ENCODE measurements at places on chromosomes 1 and 21.
A peak's percentile ranks its signal among the peaks of the same experiment; 100 is the strongest.

DNA sequence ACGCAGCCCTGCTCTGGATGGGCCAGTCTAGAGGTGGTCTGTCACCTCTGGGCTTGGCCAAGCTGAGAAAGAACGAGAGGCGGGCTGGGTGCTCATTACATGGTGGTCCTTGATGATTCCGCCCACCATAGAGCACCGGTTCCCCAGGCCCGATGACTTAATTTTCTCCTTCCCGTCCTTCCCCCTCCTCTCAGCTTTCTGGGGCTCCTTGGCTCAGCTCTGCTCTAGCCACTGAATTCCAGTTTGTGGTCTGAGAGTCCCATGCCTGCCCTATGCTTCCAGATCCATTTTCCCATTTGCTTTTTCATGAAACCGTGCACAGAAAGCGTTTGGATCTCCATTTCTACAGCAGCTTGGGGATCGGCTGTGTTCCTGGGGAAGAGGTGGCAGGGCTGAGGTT, 318.5 kb upstream of the C1orf174 start:
- DNase-seq, result no peak

- DNase-seq, result no peak
Measured at GRCh38 chr1:27489501-27489972, 430 bp downstream of the WASF2 start.

DNA sequence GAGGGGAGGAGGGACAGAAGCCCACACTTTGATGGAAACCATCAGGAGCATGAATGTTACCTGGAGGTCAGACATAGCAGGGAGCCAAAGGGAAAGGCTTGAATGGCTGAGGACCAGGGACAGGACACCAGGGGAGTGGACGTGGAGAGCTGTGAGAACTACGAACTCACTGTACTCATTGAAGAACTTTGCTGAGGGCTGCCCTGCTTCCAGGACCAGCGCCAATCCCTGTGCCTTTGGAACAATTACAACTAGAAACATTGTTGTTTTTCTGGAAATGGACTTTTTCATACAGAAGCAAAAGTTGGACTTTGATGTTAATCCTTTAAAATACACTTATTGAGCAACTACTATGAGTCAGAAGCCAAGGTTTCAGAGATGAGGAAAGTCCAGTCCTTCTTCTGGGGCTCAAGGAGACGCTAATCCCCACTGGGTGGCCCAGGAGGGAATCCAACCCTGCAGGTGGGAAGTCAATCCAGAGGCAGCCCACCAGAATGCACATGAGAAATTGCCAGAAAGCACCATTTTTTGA, 12.9 kb downstream of the TSPAN2 start:
- no peak for DNase-seq

- no peak for DNase-seq
Measured at GRCh38 chr1:95653618-95654017, 419.6 kb downstream of the RWDD3 start.

DNA sequence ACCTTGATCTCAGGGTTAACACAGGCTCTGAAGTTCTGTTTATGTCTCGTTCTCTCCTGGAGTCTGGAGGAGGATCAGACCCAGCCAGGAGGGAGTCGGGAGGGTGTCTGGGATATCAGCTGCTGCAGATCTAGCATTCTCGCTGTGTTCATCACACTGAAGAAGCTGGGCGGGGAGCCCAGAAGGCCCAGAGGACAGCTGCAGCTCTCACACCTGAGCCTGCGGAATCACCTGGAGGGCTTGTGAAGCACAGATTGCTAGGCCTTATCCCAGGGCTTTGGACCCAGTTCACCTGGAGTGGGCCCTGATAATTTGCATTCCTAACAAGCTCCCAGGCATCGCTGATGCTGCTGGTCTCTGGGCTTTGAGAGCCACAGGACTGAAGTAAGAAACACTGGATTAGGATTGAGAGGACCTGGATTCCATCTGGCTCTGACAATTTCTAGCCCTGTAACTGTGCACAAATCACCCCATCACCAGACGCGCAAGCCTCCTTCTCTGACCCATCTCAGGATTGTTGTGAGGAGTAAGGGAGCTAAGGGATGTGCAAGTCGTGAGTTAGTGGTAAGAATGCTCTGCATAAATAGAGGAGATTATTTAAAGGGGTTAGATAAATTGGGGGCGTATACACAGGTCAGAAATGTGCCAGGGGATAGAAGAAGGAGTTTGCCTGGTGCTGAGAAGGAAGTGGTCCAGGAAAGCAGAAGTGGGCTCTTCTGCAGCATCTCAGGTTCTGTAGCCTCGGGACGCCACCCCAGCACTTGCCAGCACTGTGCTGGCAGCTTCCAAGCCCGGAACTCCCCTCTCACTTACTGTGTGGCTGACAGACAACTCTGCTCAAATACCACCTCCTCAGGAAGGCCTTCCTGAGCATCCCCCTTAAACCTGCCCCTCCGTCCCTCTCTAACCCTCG, 19.1 kb downstream of the ABCA4 start:
- no peak for DNase-seq

GRCh38 chr1:189022015-189022414, 1455.6 kb downstream of the BRINP3 start:
- no peak for DNase-seq

- no peak for DNase-seq
Measured at GRCh38 chr1:36269408-36269838, 36.7 kb upstream of the SH3D21 start.

DNA sequence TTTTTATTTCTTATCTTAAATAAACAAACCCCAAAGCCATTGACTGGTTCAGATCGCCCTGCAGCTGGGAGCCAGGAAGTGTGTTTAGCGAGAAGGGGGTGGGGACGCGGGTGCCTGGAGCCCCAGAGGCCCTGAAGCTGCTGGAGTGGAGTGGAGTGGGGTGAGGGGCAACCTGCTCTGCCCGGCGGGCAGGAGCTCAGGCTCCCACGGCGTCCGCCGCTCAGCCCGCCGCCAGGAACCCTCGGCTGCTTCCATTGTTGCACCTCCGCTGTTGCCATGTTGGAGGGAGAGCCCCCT, 673 bp downstream of the PIK3C2B start:
- DNase-seq, result no peak

- no peak for DNase-seq
Measured at GRCh38 chr21:26457817-26458216, 115.3 kb downstream of the CYYR1 start.

- DNase-seq, result no peak
Measured at GRCh38 chr1:235920596-235921375, 54.1 kb upstream of the LYST start.

DNA sequence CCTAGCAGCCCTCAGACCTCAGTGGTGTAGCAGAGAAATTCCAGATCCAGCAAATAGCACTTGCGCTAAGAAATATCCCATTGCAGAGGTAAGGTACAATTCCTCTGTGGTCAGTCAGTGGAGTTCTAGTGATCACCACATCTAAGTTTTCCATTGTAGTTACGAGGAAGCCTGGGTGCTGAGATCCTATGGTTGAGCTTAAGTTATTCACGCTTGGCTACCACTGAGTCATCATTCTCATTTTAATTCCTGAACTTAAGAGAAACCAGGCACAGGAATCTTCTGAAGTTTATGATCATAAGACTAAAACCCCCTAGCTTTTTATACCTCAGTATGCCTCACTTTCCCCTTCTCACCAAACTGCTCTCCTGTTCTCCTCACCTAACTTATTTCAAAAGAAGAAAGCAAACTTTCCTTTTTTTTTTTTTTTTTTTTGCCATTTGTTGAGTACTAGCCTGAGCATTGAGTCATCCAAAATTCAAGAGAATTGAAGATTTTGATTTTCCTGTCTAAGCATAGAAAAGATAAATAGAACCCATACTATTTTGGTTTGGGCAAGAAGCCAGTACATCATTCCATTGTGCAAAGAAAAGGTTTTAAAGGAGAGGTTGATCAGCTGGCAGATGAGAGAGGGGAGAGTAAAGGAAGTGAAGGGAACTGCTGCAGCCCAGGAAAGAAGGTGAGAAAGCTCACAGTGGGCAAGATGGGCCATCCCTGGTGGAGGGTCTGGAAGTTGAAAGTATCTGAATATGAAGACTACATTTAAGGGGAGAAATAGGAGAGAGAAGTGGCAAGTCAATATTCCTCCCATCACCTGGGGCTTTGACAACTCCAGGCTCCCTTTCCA, 39.9 kb downstream of the SERBP1 start:
- peak; percentile 37 for DNase-seq

GRCh38 chr1:216820345-216820744, 97.1 kb upstream of the ESRRG start:
- no peak for DNase-seq

DNA sequence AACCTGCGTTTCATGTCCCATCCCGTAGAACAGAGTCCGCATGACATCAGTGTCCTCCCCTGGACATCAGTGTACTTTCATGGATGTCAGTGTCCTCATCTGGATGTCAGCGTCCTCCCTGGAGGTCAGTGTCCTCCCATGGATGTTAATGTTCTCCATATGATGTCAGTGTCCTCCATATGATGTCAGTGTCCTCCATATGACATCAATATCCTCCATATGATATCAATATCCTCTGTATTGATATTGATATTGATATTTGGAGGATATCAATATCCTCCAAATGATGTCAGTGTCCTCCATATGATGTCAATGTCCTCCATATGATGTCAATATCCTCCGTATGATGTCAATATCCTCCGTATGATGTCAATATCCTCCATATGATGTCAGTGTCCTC, 284.9 kb downstream of the AJAP1 start:
- DNase-seq, result no peak

- DNase-seq, result no peak
Measured at GRCh38 chr1:52601991-52602855, at the start of gene GPX7. GPX7 (plus strand) TSS chr1:52602371; CDS start chr1:52602410, 39 bp downstream.

DNA sequence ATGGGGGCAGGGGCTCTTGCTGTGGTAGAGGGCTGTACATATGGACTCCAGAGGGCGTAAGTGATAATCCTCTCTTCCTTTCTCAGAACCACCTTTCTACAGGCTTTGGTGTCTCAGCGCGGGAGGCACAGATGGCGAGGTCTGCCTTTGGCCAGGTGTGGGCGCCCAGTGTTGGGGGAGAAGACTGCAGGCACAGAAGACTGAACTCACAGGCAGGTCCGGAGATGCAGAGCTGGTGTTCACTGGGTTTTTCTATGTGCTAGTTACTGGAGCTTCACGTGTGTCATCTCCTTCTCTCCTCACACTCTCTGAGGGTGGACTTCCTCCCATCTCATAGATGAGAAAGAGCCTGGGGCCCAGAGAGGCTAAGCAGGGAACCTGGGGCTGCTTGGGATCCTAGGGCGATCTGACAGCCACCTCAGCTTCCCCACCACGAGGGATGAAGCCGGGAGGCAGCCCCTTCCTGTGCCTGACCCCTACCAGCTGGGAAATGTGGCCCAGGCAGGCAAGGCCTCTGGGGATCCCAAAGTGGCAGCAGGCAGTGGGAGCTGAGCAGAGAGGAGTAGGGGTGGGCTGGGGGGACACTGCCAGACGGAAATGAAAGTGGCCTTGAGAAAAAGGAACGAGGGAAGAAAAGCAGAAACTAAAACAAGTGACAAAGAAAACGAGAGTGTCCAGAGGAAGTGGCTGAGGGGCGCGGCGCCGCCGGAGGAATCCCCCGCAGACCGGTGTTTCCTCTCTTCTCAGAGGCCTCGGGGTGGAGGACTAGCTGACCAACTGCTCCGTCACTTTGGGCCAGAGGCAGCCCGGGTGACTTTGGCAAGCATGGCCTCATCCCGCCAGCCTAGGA, 191.6 kb downstream of the HIVEP3 start:
- DNase-seq, result no peak

GRCh38 chr1:100431954-100432353, 79.6 kb downstream of the CDC14A start:
- DNase-seq, result no peak
